AG20443 (cell line): ENCODE measurements at places on chromosomes 2 and 18.

- DNase-seq = no peak
Measured at GRCh38 chr2:10245661-10246060, 57.0 kb upstream of the HPCAL1 start.

- no peak for DNase-seq
Measured at GRCh38 chr18:38981389-38981788, 1415.8 kb upstream of the CELF4 start.

DNA sequence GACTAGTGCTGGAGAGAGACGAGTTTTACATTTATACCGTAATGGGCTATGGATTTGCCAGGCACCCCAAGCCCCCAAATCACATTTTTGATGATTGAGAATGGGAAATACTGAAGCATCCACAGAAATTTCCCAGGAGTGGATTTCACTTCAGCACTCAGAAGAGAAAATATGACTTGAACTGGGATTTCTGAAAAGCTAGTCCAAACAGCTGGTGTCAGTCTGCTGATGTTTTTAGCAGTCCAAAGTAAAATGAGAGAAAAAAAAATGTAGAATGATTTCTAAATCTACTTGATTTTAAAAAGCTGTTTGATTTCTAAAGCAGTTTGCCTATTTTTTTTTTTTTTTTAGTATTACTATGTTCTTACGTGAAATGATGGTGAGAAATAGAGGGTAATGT is 105.0 kb downstream of the PLEKHM3 start:
- no peak for DNase-seq

DNA sequence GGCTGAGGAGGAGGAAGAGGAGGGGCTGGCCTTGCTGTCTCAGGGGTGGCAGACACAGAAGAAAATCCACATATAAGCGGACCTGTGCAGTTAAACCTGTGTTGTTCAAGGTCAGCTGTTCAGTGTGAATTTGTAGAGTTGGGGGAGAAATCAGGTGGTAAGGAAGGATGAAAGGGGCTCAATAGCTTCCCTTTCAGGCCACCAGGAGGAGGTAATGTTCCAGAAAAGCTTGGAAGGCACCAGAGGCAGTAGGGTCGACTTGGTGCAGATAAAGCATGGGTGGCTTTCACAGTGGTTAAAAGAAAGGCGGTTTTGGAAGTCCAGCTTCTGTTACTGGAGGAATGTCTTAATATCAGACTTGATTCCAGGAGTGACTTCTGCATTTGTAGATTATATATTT is 167.4 kb downstream of the THSD7B start:
- peak; percentile 27 for DNase-seq

GRCh38 chr2:150107170-150107569 is 380.3 kb downstream of the RND3 start:
- no peak for DNase-seq

DNA sequence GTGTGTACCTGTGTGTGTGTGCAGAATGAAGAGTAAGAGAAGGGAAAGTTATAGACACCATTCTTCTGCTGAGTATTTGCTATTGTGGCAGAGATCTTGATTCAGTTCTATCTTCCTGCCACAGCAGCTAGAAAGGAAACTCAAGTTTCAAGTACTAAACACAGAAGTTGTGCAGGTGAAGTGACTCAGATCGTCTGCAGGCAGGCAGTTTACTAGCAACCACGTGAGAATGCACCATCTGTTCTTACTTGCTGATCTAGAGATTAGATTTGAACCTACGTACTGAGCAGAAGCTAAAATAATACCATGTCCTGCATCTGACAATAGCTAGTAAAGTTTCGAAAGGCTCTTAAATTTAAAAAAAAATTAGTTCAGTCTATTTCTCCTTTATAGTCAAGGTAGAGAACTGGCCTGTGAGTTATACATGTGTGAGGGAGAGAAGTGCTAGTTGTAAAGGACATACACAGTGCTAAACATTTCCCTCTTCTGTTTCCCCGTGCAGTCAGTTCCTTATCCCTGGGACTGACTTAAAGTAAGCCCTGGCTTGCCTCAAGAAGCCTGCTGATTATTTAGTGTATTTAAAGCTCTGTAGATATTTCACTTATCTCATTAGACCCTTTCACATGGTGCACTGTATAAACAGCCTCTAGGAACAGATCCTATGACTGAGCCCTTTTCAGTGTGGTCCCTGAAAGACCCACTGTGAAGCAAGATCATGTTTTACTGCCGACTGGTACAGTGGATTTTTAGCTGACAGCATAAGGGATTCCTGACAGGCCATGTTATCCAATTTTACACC is 45.0 kb downstream of the SLC38A11 start:
- DNase-seq = no peak

- no peak for DNase-seq
Measured at GRCh38 chr2:113895301-113895700, 5.4 kb downstream of the ACTR3 start.

GRCh38 chr18:62480927-62481326 is 41.9 kb upstream of the ZCCHC2 start:
- no peak for DNase-seq
